Calu3 (cell line): ENCODE measurements at places on chromosomes 1 and 21. TPM values are rescaled to one million over a fixed set of nuclear protein-coding genes. Genes with fewer than 3 reads are reported as not detected.
A peak's percentile ranks its signal among the peaks of the same experiment; 100 is the strongest.

SDC3 gene
- total RNA-seq, result 15.0 and 20.5 TPM in 2 replicates

WRAP73 gene
- total RNA-seq, result 14.9 and 18.6 TPM in 2 replicates

LENEP gene
- 1.1 and 1.5 TPM in 2 replicates for total RNA-seq

OR2AK2 gene
- not detected in 2 replicates for total RNA-seq

GRCh38 chr1:98926597-98926996 is 78.1 kb downstream of the PLPPR5 start:
- DNase-seq, result no peak

DNA sequence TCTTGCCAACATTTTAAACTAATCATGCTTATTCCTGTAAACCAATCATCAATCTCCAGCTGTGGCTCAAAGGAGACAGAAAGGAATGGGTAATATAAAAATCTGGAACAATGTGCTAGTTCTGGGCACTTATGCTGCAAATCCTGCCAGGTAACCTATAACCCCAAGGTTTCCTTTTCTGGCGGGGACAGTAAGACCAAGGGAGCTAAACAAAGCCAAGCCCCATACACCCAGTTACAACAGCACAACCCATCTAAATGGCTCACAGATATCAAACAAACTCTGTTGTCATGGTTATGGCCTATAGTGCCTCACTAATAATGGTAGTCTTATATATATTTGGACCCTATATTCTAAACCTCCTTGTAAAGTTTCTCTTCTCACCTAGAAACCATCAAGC is 36.9 kb upstream of the CTBS start:
- DNase-seq, result no peak

GRCh38 chr1:224080115-224080774 is 33.7 kb upstream of the FBXO28 start:
- DNase-seq, result peak; percentile 69

- no peak for DNase-seq
Measured at GRCh38 chr1:85554630-85555327, 25.8 kb upstream of the CCN1 start.

DNA sequence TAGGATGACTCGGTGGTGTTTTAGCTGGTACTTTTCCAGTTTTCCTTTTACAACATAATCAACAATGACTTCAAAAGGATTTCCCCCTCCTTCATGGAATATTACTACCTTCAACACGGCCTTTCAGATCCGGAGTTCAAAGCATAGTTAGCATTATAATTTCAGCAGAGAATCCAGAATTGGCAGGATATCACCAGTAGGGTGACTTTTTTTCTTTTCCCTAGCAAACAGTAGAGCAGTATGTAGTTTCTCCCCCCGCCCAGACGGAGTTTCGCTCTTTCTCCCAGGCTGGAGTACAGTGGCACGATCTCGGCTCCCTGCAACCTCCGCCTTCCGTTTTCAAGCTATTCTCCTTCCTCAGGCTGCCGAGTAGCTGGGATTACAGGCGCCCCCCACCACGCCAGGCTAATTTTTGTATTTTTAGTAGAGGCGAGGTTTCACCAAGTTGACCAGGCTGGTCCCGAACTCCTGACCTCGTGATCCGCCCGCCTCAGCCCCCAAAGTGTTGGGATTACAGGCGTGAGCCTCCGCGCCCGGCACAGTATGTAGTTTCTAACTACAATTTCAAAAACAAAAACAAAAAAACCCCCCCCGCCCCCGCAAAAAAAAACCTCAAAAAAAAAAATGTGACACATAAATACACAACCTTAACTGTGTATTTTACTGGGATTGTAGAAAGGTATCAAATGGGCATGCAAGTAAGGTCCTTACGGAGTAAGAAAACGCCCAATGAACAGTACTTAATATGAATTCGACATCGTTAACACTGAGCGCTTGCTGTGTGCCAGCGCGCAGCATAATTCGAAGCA is 1.5 kb upstream of the COX20 start:
- DNase-seq, result peak; percentile 66

GRCh38 chr1:223202376-223203033 is 59.5 kb upstream of the TLR5 start:
- no peak for DNase-seq

GRCh38 chr1:12276225-12276624 is 46.4 kb downstream of the VPS13D start:
- DNase-seq, result no peak

GRCh38 chr21:17585875-17586450 is 26.7 kb downstream of the BTG3 start:
- DNase-seq, result peak; percentile 22

GRCh38 chr1:59552007-59552406 is 255.1 kb downstream of the FGGY start:
- DNase-seq, result no peak

GRCh38 chr1:226576601-226577000 is 28.0 kb downstream of the STUM start:
- no peak for DNase-seq

- no peak for DNase-seq
Measured at GRCh38 chr21:38467374-38467773, 30.9 kb downstream of the ERG start.
